Activated T-cell treated with anti-CD3 and anti-CD28 coated beads for 48 hours (primary cell): ENCODE measurements at places on chromosomes 3 and 15.

GRCh38 chr15:85137489-85138168, 156.0 kb downstream of the PDE8A start:
- DNase-seq = no peak

DNA sequence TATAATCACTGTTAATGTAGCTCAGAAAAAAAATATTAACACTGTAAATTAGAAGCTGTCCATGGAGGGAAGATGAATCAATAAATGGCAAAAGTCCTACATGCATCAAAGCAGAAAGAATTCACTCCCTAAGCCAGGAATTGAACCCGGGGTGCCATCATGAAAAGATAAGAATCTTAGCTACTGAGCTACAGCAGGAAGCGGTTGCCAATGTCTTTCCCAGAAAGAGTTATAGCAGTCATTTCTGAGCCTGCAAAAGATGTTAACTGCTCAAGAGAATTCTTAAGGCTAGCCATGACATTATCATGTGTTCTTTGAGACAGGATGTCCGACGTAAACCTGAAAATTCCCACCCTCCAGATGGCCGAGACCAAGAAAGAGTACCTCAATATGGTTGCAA, 47.4 kb upstream of the MKRN3 start:
- DNase-seq = no peak

DNA sequence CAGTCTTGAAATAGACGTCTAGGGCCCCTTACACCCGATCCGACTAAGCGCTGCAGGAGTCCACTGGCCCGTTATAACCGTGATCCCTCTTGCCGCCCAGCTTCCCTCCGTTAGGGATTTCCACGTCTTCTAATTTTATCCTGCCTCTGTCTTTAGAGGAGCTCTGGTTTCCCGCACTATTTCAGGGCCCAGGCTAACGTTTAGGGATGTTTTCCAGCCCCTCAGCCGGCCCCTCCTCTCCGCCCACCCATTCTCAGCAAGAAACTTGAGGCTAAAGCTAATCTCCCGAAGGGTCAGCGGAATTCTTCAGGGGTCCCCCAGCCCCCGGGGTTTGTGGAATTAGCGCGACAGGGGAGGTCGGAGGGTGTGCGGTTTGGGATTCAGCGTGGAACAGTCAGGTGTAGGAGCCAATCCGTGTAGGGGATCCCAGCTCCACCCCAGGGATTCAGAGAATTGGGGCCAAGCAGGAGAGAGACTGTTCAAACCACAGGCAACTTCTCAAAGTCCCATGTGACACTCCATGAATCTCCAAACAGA, 1.6 kb downstream of the PTX3 start:
- no peak for DNase-seq

DNA sequence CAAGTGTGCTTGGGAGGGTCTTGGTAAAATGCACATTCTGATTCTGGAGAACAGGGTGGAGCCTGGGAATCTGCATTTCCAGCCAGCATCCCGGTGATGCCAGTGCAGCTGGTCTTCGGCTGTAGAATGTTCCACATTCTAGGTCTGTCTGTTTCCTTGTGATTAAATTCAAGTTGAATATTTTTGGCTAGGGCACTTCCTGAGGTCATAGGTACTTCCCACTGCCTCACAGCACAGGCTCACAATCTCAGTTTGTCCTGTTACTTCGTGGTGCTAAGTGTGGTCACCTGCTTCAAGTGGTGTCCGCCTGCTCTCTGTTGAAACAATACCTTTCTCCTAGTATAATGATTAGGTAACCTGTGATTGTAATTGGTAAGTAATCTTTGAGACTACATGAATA, 40.1 kb downstream of the FLNB start:
- no peak for DNase-seq

DNA sequence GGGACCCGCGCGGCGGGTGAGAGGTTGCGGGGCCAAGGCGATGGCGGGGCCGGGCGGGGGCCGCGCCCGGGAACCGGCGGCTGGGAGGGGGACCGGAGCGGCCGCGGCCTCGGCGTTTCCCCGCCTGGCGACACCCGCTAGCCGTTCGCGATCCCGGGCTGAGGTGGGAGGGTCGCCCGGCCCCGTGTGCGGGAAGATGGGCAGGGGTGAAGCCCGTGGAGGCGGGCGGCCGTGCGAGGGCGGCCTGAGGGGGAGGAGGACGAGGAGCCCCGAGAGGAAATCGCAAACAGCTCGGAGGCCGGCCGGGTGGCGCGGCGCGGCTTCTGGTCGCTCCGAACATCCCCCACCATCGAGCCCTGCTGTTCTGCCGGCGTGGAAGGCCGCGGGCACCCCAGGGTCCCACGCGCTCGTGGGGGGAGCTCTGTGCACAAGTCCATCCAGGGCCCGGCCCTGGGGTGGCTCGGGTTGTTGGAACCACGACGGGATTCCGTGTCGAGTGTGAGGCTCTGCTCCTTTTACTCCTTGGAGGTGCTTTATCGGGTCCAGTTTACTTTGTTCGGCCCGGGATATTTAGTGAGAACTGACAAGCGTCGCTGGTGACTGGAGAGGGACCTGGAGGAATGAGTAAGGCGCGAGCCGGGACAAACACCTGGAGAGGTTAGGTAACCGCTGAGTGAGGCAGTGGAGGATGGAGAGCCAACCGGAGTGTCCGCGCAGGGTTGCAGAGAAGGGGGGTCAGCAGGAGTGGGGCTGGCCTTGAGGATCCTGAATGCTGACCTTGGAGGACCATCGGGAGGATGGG, 728 bp downstream of the CRTC3 start:
- peak; percentile 46 for DNase-seq

DNA sequence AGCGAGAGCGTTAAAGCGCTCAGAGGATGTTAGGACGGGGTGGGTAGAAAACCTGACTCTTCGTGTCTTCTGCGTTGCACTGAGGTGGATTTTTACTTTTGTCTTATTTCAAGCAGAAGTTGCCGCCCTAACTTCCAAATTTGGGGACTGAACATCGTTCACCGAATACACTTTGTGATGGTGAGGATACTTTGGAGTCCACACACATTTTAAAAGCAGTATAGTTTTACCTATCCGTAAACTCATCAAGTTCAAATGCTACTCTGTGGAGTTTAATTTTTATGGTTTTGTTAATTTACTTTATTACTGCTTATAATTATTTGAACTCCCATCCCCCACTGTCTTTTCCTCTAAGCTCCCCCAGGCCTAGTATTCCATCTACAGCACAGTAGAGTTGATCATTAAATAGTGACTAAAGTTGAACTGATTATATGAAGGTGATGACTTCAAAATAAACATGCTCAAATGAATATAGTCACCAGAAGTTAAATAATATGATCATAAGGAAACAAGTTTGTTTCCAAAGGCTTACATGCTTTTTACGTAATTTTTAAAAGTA, 617 bp upstream of the EOGT start:
- DNase-seq = no peak

- DNase-seq = no peak
These were observed 35.6 kb upstream of the MECOM start for GRCh38 chr3:169699070-169699469.

DNA sequence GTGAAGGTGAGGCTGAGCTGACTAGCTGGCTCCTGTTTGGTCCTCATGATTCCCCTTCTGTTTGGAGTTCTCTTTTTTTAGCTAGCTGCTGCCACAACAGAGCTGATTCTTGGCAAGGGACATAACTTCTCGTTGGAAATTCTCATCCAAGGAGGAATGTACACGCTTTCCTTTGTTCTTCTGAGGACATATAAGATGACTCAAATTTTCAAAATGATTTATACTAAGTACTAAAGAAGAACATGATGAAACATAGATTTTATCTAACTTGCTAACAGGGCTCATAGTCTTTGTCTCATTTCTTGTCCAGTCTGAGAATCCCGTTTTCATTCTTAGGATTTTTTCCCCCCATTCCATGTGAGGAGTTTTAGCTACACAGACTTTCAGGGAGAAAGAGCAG, 2.9 kb upstream of the TFG start:
- DNase-seq = no peak

DNA sequence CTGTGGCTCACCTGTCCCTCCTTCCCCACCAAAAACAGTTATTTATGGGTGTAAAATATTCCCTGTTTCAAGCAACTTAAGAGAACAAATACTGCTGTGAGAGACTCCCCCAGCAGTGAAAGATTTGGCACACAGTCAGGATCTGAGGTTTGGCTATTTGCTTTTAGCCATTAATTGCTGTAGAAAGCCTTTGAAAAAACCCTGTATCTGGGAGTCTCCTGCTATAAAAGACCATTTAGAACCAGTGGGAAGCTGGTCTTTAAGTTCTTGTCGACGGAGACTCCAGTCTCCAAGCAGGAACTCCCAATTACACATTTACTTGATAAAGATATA, 55.1 kb upstream of the PCSK6 start:
- no peak for DNase-seq

DNA sequence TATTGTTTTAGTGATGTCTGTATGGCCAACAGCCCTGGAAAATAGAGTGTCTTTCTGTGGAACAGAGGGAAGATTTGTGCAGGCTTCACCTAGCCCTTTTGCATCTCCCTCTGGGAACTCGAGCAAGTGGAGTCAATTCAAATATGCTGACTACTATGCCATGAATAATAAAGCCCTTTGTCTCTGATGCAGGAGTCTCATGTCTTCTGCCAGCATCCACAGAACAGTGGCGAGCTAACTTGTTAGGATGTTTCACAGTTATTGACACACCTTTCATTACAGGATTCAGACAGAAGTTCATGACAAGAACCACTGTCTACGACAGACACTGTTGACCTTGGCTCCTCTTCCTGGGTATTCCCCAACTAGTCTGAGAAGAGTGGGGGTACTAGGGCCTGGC, 15.6 kb upstream of the CCDC54 start:
- DNase-seq = no peak

GRCh38 chr3:74282202-74282601, 332.3 kb downstream of the CNTN3 start:
- DNase-seq = no peak
